ENCODE measurements at places on chromosomes 3 and 15. TPM values are rescaled to one million over a fixed set of nuclear protein-coding genes. Genes with fewer than 3 reads are reported as not detected.
A peak's percentile ranks its signal among the peaks of the same experiment; 100 is the strongest.

GRCh38 chr15:27847775-27848710, 251.1 kb downstream of the OCA2 start:
- no peak for ATAC-seq

- ATAC-seq: no peak
These were observed 19.8 kb downstream of the WHAMM start for GRCh38 chr15:82829234-82829633.

Gene PCSK6
- 1.3 TPM for total RNA-seq

- ATAC-seq: peak; percentile 59
These were observed 31.3 kb downstream of the TARS3 start for GRCh38 chr15:101692801-101693598.

DNA sequence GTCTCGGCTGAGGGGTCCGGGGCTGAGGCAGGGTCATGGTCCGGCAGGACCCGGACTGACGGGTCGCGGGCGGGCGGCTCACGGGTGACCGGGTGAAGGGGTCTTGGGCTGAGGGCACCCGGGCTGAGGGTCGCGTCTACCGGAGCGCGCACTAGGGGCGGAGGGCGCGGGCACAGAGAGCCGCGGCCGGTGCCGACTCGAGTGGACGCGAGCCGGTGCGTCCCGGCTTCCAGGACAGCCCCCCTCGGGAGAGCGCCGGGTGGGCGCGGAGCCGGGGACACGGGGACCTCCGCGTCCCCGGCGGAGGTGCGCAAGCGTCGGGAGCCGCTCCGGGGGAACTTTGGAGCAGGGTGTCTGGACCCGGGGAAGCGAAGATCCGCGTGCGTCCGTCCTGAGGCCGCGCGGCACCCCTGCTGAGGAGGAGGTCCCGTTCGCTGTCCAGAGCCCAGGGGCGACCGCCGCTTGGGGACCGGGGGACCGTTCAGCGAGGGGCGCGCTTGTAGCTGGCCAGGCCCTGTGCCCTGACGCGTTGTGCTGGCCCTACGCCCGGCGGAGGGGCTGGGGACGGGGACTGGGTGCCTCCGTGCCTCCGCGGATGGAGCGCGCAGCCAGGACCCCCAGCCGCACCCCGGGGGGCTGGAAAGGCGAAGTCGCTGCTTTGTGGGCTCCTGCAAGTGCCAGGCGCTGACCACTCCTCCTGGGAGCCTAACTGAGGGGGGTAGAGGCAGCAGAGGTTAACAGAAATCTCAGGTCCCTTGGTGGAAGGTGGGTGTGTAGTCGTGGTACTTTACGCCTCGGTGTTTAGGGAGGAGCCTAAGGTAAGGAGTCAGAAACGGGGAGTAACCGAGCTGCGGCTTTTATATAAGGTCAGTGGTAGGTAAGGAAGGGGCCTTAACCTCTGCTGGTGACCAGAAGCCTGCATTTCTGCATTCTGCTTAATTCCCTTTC, at the start of gene PPARG:
TSS of gene PPARG (plus strand) at position 889 of the 948 bp plus-strand sequence. CDS start 90,642 bp downstream, outside the sequence.
- ATAC-seq: peak; percentile 75

Gene TPRG1
- 14.7 TPM for total RNA-seq

DNA sequence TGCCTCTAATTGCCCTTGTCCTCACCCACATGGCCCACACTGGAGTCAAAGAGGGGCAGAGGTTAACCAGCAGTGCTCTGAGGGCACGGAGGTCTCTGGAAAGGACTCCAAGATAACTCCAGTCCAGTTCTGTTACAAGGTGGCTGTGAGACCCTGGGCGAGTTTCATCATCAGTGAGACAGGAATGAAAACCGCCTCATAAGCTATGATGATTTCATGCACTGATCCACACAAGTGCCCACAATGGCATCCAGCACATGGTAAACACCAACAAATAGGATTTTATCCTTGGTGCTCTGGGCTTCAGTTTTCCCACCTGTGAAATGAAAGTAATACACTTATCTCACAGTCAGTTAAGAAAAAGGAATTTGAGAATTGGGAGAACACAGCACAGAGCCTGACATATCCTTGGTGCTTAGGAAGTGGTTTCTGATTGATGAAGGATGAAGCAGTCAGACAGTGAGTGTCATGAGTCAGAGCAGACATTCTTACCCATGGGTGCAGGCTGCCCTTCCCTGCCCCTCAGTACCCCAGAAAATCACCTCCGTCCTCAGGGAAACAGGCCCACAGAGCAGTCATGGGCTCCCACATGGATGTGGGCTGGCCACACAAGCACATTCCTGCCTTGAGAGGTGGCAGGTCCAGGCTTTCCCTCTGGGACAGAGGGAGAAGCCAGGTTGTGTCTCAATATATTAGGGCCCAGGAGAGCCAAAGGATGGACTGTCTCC, 48.4 kb downstream of the DAPK2 start:
- peak; percentile 88 for ATAC-seq

GRCh38 chr3:141402476-141403171, 34.3 kb downstream of the ZBTB38 start:
- ATAC-seq: peak; percentile 73

DNA sequence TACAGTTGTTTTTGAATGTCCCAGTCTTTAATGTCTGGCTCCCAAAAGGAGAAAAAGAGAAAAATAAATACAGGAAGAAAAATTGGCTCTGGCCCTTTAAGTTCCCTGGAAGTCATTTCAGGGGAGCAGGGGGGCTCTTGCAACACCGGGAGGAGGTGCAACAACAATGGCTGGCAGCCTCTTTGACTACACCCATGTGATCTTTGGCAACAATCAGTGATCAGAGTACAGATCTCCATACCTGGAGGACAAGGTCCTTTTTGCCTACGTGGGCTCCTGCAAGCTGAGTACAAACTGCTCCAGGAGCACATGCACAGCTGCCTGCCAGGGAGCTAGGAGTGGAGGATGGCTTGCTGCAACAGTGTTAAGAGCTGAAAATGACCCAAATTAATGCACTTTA, 63.9 kb downstream of the GLCE start:
- no peak for ATAC-seq

Gene RFX7
- 36.2 TPM for total RNA-seq

GRCh38 chr3:45758871-45759270, 37.5 kb downstream of the SLC6A20 start:
- no peak for ATAC-seq

DNA sequence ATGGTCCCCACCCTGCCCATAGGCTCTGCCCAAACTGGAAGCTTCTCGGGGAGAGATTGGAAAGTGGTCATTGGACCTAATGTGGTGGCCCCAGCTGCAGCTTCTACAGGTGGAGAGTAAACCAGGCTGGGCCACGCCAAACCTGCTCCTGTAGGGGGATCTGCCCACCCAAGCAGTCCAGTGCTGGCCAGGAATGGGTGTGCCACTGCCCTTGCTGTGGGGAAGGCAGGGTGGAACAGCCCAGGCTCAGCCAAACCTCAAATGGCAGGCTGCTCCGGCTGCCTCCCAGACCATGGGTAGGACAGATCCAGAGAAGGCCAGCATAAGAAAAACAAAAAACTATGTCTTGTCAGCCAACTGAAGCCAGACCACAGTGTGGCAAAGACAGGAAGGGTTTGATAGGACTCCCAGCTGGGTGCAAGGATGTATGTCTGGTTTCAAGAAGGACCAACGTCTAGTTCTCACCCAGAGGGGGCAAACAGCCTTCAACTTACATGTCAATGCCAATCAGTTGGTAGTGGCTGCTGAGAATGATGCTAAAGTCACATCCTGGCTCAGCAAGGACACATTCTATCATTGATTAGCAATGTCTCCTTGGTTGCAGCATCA, 267.3 kb downstream of the UACA start:
- no peak for ATAC-seq

Gene CCDC54
- total RNA-seq: not detected

Gene H1-8
- total RNA-seq: not detected

DNA sequence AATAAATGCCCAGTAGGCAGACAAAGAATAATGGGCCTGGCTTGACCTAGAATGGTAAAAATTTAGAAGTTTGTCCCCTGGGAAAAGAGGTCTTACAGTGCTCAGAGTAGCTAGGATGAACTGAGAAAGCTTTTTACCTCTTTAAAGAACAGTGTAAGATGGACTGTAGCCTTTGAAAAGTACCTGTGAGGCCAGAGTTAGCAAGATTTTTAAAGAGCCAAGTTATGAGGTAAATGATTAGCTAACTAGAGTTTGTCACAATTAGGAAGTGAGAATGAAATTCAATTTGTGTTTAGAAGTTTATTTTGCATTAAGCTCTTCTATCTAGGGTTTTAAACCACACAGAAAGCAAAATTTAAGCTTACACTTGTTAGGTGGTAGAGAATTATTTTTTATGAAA, 480.9 kb downstream of the ZIC1 start:
- no peak for ATAC-seq

GRCh38 chr3:124557433-124558232, 172.6 kb upstream of the UMPS start:
- no peak for ATAC-seq

- peak; percentile 68 for ATAC-seq
These were observed 5.7 kb downstream of the EIF4G1 start for GRCh38 chr3:184320104-184320445.

Gene CALML4
- 8.0 TPM for total RNA-seq

GRCh38 chr3:81864272-81864671, 102.8 kb upstream of the GBE1 start:
- no peak for ATAC-seq

Gene PEX5L
- total RNA-seq: 0.41 TPM

GRCh38 chr3:4981665-4982494, 2.6 kb downstream of the BHLHE40 start:
- no peak for ATAC-seq

Gene UACA
- total RNA-seq: 3.4 TPM

Gene FAM162A
- total RNA-seq: 179 TPM

GRCh38 chr15:47866446-47866845, 149.1 kb downstream of the SEMA6D start:
- no peak for ATAC-seq

Gene SYNPR
- total RNA-seq: not detected

Gene CHRNA3
- total RNA-seq: not detected

DNA sequence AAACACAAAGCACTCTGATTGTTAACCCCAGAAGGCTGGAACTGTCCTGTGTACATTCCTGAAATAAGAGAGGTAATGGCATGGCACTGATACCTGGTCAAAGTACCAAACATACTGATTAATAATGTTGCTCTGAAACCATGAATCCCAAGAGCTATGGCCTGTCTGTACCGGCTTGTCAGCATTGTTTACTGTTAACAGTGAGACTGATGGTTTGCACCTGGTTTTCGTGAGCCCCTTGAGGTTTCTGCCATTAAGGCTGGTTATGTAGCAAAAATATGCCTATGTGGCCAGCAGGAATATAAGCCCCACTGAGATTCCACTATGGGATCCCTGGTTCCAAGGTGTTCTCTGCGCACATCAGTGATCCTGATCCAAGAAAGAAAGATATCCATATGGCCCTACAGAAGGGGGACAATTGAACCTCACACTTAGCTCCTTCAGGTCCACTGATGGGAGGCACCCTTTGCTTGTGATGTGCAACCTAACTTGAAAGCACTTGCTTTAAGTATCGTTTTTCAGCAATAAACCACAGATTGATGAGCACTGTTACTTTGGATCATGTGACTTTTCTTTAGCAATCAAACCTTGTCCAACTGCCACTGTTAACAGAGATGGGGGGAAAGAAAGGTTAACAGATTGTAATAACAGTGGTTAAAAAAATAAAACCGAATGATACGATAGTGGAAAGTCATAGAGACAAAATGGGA, 65.2 kb downstream of the TBL1XR1 start:
- ATAC-seq: no peak

- no peak for ATAC-seq
These were observed 64.5 kb downstream of the TRAT1 start for GRCh38 chr3:108887121-108887520.

GRCh38 chr15:57694279-57694678, 12.2 kb upstream of the POLR2M start:
- no peak for ATAC-seq
